Midbrain (tissue), 1 donor: ENCODE measurements at places on chromosomes 16 and 17.

DNA sequence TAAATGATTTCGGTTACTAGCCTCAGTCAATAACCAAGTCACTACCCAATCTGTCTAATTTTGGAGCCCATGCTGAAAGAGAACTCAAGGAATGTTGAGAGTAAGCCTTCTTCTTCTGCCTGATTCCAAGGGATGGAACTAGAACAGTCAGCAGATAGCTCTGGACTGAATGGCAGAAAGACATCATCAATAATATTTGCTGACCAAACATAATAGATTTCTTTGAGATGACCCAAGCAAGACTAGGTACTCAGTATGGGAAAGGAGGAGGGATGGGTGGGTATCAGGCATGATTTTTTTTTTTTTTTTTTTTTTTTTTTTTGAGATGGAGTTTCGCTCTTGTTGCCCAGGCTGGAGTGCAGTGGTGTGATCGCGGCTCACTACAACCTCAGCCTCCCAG, 330.1 kb downstream of the CNTNAP4 start:
- no peak for DNase-seq

- DNase-seq = no peak
Measured at GRCh38 chr16:57049678-57050077, 42.7 kb upstream of the CPNE2 start.

DNA sequence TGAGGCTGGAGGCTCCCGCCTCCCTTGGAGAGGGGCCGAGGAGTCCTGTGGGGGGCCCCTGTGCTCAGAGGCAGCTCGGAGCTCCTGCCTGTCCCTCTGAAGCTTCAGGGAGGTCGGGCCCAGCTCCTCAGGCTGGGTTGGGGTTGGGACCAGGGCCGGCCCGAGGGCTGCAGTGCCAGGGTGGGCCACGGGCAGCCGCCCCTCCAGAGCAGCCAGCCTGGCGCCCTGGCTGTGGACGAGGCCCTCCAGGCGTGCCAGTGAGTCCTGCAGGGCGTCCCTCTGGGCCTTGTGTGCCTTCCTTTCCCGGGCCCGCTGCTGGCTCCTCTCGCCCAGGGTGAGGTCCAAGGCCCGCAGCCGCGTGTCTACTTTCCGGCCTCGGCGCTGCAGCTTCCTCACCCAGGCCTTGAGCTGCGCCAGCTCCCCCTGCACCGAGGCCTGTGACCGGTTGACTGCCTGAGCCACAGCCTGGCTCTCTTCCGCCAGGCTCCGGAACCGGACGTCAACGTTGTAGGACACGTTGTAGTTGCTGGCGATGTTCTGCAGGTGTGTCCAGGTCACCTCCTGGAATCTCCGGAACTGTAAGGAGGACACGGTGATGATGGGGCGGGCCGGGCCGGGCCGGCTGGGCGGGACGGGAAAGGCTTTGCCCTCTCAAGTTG, 1.2 kb downstream of the PTX4 start:
- DNase-seq = no peak

DNA sequence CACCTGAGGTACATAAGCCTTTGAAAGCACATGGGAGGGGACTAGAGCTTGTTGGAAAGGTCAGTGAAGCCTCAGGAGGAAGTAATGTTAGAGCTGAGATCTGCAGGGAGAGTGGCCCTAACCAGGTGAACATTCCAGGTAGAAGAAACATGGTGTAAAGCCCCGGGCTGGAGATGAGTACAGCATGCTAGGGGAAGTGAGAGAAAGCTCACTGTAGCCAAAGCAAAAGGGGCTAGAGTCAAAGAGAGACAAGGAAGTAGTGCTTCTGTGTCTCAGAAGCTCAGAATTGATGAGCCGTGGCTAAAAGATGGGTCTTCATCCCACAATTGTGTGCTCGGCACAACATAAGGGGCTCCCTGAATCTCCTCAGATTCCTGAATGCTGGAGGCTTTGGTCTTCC, 481.8 kb downstream of the XYLT1 start:
- no peak for DNase-seq

DNA sequence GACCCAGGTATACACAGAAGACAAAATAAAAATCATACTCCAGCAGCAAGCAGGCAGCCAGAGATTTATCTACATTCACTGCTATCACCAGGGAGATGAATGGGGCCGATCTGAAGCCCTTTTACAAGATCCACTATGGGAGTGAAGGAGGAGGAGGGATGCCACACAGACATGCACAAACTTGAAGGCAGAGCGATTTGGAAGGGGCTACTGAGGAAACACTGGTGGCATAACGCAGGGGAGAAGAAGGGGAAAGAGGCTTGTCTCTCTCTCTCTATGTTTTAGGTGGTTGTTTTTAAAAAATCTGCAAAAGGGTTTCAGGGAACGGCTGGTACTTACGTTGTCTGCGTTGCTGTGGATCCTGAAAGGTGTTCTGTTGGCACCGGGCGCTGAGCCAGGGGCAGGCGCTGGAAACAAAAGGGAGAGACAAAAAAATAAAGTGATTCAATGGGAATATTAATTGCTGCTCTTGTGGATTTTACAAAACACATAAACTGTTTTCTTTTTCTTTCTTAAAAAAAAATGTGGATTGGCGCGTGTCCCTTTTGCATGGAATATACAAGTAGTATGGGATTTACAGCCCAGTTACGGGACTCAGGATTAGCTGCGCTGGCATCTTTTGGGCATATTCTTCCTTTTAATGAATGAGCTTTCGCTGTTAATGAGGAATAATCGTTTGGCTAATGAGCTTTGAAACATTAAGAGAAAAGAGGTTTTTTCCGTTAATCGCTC, 255.3 kb upstream of the PMFBP1 start:
- DNase-seq = peak; percentile 86

- no peak for DNase-seq
Measured at GRCh38 chr17:68870976-68871375, 84.2 kb downstream of the ABCA8 start.

- DNase-seq = no peak
Measured at GRCh38 chr17:32954477-32954876, 26.5 kb downstream of the TMEM98 start.

- no peak for DNase-seq
Measured at GRCh38 chr17:63443053-63443452, 3.1 kb downstream of the CYB561 start.

DNA sequence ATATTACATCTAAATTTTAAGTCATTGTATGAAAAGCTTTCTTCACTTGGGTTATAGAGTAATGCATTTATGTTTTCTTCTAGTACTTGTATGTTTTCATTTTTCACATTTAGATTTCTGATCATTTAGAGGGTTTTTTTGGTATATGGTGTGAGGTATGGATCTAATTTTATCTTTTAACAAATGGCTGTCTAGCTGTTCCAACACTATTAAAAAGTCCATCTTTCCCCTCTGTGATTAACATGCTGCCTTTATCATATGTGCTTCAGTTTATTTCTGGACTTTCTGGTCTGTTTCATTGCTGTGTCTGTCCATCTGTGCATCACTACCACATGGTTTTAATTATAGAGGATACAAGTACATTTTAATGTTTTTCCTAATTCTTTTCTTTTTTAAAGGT, 163.8 kb downstream of the MYO1D start:
- DNase-seq = no peak

DNA sequence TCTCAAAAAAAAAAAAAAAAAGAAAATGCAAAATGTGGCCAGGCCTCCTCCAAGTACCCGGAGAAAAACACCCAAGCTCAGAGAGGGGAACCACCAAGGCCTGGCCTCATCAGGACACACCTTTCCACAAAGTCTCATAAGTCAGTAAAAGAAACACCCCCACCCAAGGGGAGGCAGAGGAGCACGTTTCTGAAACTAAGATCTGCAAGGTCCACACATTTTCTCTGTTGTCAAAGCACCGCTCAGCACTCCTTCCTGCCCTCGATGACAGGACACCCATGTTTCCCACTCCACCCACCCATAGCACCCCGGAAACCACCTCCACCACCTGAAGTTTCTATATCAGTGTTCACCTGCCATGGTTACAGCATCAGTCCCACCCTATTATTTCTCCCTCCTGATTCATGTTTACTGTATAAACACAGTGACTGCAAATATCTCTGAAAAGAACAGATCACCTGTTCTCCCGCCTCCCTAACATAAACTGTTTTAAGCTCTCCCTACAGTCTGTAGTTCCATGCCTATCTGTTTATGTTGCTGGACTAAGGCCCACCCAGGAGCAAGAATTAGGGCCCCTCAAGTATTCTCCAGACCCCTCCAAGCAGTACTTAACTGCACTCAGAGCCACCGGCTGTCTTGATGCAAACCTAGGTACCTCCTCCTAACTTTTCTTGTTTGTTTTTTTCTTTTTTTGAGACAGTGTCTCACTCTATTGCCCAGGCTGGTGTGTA, 2.0 kb downstream of the CORO7 start:
- no peak for DNase-seq

DNA sequence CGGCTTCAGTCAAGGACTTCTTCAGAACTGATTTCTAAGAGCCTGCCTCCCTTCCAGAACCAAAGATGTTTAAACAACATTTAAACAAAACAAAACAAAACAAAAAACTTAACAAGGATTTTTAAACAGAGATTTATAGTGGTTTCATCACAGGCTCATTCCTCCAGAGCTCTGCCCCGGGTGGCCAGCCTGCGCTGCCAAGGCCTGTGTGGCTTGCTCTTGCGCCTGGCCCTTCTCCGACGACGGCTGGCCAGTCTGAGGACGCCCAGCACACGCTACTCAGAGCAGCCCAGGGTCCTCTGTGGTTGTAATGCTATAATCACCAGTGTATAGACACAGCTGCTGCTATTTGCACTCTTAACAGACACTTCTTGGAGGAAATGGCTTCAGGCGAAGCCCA, 307.2 kb upstream of the MYOCD start:
- DNase-seq = no peak

DNA sequence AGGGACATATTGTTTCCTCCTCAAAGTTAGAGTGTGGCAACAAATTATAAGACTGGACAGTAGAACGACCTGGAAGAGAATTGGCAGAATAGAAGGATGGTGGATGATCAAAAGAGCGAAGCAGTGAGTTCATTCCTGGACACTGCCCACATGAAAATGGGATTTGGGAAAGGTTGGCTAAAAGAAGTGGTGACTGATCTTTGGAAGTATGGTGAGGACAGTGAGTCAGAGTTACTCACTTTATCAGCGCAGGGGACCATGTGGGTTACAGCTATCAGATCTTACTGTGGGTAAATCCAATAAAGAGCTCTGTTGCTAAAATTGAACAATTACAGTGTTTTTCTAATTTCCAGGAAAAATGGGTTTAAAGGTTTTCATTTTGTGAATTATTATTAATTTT, 2.7 kb upstream of the TANC2 start:
- DNase-seq = no peak

- no peak for DNase-seq
Measured at GRCh38 chr16:86844695-86845094, 266.3 kb downstream of the FOXL1 start.

DNA sequence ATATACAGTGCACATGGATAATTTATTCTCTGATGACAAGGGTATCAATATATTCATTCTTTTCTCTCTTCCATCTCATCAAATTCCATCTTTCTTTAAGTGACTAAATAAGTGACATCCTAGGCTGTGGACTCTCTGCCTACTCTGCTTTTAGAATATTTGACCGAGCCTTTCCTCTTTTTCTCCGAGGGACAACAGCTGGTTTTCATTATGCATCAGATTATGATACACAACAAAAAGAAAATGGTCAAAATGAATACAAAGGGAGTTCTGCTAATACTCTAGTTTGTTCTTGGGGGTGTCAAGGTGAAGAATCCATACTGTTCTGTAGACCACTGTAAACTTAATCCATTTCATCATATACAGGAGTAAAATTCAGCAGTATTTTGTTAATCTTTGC, 942.6 kb downstream of the KCNJ2 start:
- DNase-seq = no peak

DNA sequence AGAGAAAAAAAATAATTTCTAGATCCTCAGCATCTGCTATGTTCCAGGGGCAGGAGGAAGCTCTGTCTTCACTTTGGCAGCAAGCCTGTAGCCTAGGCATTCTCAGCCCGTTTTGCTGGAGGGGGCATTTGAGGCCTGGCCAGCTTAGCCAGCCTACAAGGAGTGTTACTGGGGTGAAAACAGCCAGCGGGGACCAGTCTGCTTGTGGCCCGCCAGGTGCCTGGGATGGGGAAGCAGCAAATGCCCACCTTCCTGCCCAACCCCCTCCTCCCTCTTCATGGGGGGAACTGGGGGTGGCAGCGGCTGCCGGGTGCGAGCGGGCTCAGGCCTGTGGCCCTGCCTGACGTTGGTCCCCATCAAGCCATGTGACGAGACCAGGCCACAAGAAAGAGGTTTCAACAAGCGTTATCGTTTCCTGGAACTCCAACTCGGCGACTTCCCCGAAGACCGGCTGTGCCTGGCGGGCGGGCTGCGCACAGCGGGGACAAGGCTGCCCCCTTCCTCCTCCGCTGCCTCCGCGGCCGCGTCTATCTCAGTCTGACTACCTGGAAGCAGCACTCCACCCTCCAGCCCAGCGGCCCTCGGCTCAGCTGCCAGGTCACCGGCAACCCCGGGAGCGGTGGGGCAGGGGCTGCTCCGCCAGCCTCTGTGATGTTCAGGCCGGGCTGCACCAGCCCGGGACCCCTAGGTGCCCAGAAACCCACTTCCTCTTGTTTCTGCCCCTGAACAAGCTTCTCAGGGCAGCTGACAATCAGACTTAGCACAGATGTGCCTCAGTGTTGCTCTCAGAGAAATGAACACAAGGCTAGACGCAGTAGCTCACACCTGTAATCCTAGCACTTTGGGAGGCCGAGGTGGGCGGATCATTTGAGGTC, 22.9 kb downstream of the SOCS1 start:
- DNase-seq = peak; percentile 6

DNA sequence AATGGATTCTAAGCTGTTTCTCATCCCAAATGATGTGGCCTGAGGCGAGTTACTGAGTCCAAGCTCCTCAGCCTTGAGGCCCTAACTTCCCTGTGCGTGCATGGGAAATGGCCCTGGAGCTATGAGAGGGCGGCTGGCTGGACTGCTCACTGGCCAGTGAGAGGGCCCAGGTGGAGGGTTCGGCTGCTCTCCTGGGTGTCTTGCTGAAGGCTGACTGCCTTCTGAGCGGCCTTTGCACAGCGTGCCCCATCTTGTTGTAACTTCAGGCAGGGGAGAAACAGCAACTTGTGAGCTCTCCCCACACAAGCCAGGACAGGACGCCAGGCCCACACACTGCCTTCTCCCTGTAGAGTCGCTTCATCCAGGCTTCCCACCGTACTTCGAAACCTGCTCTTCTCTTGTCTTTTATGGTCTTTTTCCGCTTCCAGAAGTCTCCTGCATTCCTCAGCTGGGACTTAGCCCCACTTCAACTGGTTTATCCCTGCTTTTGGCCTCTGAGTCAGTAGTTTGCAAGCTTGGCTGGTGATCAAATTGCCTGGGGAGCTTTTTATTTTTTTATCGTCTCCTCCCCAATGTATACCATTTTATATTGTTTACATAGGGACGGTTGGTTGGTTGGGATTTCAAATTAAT, 13.3 kb downstream of the CDH3 start:
- no peak for DNase-seq

DNA sequence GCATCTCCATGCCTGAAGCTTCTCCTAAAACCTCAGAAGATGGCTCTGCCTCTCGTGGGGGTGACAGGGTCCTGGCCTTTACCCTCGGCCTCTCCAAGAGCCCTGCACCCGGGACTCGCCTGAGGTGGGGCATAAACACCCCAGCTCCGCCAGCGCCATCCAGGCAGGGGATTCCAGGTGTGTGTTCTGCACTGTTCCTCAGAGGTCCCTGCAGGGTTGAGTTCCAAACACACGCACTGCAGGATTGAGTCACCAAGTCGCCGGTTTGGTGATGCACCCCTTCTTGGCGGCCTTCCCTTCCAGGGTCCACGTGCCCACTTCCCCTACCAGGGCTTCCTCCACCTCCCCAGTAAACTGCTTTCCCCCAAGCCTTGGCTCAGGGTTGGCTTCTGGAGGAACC, 40.0 kb upstream of the RBFOX3 start:
- no peak for DNase-seq
